ENCODE measurements at places on chromosomes 1 and 21.

- DNase-seq, result no peak
Measured at GRCh38 chr1:246160905-246161304, 346.2 kb downstream of the SMYD3 start.

GRCh38 chr1:40096646-40096976 is 441 bp downstream of the PPT1 start:
- no peak for DNase-seq

GRCh38 chr1:168136709-168137514 is at the start of gene GPR161:
Gene GPR161 (minus strand): TSS chr1:168136930. CDS start chr1:168104850, 32,080 bp downstream.
- peak; percentile 11 for DNase-seq

GRCh38 chr1:198151688-198152087 is 5.1 kb upstream of the NEK7 start:
- DNase-seq, result no peak

DNA sequence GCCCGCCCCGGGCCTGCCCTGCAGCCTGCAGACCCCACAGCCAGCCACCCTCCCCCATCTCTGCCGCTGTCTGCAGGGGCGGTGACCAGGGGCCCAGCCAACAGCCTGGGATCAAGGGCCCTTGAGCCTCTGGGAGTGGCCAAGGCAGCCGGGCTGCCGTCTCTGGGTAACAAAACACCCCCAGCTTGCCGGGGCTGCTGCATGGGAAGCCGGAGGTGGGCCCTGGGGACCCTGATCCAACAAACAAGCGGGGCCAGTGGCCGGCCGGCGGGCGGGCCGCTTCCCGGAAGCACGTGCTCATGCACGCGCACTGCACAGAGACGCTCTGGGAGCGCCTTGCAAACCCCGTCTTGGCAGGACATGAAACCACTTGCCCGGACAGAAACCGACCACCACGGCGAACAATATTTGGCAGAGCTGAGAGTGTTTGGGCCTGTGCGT is 13.2 kb downstream of the MEGF6 start:
- DNase-seq, result no peak

GRCh38 chr1:6498576-6499111 is 7.2 kb upstream of the PLEKHG5 start:
- no peak for DNase-seq

DNA sequence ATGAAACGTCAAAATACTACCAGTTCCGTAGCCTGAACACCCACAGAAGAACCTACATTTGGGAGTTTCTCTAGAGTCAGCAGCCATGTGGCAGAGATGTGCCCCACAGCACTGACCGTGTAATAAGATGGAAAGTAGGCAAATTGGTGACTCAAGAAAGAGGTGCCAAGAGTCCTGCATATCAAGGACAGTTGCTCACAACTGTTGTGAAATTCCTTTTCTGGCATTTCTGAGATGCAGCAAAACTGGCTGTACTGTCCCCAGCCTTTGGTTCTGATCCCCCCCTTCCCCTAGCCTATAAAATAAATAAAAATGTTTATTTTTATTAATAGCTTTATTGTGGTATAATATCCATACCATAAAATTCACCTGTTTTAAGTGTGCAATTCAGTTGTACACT is 324.0 kb downstream of the PCP4 start:
- no peak for DNase-seq

- peak; percentile 19 for DNase-seq
Measured at GRCh38 chr1:248926401-248927182, 20.6 kb downstream of the PGBD2 start.

- DNase-seq, result no peak
Measured at GRCh38 chr1:36440646-36441045, 9.6 kb downstream of the OSCP1 start.

DNA sequence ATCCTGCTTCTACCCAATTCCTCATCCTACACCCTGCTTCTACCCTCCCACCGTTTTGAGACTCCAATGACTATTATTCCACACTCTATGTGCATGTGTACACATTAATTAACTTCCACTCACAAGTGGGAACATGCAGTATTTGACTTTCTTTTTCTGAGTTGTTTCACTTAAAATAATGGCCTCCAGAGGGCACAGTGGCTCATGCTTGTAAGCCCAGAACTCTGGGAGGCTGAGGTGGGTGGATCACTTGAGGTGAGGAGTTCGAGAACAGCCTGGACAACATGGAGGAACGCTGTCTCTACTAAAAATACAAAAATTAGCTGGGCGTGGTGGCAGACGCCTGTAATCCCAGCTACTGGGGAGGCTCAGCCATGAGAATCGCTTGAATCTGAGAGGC is 464.8 kb downstream of the PTBP2 start:
- DNase-seq, result no peak
